Muscle of arm (tissue), 14 donors: ENCODE measurements at places on chromosomes 1 and 21.

- DNase-seq: no peak
Measured at GRCh38 chr1:1924386-1924785, 5.3 kb upstream of the TMEM52 start.

DNA sequence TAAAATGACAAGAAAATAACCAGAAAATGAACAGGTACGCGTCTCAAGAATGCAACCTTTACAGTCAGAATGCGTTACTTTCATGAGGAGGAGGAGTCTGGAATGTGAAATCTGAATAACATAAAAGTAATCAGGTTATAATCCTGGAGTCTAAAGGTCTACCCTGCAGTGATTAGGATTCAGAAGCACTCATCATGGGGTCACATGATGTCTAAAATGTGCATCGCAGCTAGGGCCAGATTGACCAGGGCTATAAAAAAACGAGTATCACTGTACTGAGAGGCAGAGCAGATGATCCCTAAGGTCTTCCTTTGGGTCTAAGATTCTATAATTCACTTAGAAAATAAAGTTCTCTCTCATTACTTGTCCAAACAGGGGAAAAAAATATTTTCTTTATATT is 7.4 kb downstream of the EIF2D start:
- DNase-seq: no peak

GRCh38 chr1:17643861-17644703 is 104.6 kb downstream of the ARHGEF10L start:
- no peak for DNase-seq

DNA sequence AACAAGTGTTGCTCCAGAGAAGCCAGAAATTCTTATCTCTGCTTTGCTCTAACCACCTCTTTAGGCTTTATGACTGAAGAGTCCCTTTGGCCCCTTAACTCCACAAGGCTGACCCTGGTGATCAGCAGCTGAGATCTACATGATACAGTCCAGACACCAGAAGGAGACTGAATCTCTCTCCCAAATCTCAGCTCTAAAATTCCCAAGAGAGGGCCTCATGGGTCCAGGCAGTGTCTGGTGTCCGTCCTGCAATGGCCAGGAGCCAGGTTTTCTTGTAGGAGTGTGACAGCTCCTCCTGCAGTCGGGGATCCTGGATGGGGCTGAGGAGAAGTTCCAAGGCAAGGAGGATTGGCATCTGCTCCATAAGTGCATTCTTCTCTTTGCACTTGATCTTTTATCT is 35.3 kb downstream of the L1TD1 start:
- no peak for DNase-seq

GRCh38 chr1:31866450-31867032 is 50.7 kb upstream of the SPOCD1 start:
- no peak for DNase-seq

DNA sequence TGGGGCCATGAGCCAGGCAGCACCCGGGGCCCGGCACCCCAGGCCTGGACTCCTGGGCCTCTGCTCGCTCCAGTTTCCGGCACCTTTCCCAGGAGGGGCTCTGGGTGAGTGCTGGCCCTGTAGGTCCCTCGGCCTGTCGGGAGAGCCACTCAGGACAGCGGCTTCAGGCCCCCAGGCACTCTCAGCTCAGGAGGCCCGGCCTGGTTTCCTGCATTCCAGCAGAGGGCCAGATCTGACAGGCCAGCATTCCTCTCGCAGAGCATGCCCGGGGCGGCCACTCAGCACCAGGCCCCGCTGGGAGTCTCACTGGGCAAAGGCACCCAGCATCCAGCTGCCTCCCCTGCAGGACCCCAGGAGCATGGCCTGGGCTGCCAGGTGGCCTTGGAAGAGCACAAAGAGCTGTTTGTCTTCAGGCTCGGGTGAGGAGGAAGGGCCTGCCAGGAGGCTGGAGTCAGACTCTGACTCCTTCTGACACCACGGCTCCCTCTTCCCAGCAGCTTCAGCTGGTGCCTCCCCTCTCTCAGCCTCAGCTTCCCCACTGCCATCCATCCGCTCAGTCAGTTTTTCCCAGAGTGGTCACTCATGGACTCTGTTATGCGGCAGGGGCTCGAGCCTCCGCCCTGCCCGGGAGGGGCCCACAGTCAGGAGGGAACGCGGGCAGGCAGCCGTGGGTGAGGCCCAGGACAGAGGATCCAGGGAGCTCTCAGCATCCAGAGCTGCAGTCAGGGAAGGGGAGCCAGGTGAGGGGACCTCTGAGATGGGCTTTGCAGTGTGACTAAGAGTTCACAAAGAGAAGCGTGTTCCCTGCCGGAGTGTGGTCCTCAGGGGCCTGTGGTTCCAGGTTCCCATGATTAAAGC is 51.7 kb downstream of the WNT9A start:
- DNase-seq: no peak

DNA sequence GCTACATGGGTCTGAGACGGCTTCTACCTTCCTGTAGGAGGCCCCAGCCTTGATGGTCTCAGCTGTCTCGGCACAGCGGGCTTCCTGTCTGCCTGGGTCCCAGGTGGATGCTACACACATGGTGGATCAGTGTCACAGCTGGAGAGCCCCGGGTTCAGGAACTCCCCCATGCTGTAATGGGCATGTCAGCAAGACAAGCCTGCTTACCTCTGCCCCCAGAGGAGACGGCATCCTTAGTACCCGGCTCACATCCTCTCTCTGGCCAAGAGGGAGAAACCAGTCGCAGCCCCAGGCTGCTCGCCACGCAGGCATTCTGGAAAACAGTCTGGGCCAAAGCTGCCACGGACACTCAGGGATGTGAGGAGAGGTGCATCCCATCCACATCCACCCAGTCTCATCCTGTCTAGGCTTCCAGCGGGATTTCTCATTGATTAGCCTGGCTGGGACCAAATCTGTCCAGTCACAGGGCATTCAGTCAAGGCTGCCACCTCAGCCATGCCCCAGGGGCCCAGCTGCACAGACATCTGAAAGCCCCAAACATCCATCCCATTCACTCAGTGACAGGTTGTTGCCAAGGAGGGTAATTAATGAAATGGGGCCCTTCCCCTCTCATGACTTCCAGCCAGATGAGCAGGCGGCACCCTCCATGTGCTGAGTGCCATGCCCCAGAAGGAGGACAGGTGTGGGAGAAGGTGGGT is 10.5 kb downstream of the SNAP47 start:
- no peak for DNase-seq

GRCh38 chr1:225877580-225877979 is 4.6 kb downstream of the TMEM63A start:
- DNase-seq: peak; percentile 32

DNA sequence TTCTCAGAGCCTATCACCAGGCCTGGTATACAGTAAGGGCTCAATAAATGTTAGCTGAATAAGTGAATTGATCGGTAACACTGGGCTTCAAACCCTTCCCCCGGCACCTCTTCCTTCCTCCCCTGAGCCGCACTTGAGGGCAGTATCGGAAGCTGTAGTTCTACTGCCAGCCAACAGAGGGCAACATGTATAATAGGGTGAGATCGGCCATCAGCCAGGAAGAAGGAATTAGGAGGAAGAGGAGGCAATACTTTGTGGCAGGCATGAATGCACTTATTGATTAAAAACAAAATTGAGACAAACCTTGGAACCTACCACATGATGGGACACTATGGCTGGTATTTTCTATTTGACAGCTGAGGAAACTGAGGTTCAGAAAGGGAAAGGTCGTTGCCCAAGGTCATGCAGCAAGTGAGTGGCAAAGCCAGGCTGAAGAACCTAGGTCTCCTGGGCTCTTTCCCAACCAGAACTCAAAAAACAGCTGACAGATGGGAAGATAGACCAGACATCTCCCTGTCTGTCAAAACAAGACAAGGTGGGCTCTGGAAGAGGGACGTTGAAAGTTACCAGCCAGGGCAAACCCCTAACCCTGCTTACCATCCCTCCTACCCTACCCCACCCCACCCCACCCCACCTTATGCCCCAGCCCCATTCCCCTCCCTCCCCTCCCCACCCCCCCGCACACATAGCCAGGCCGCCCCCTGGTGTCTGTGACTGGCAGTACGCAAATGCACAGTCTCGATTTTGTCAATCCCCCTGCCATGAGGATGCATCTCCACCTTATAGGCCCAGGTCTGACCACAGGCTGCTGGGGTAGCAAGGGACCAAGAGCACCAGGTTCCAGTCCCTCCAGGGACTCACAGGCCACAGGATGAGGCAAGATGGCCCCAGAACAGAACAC is 107.3 kb upstream of the RUNX3 start:
- no peak for DNase-seq

DNA sequence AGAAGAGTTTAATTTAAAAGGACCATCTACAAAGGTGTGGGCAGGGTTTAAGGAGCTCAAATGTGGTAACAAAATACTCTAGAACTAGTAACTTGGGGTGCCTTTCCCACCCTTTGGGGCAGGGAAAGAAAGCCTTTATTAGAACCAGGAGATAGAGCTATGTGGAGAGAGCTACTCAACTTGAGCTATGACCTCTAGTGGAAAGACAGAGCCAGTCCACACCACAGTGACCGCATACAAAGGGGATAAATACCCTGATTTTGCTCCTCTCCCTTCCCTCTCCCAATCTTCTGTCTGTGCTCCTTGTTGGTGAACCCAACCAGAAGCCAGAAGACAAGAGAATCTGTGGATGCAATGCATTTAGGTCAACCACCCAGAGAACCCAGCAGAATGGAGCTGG is 54.4 kb upstream of the JAK1 start:
- DNase-seq: no peak

- DNase-seq: no peak
Measured at GRCh38 chr1:84166797-84167196, 22.7 kb downstream of the PRKACB start.

DNA sequence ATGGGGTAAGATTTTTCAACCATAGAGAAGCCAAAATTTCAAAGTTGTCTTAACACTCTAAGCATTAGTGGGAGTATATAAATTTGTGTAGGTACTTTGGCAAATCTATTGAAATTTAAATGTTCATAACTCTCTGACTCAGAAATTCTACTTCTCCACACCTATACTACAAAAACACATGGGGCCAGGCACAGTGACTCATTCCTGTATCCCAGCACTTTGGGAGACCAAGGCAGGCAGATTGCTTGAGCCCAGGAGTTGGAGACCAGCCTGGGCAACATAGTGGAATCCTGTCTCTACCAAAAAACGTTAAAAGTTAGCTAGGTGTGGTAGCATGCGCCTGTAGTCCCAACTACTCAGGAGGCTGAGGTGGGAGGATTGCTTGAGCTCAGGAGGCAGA is 41.3 kb upstream of the RAVER2 start:
- DNase-seq: no peak

GRCh38 chr21:38300141-38300578 is 43.4 kb downstream of the KCNJ15 start:
- DNase-seq: no peak

DNA sequence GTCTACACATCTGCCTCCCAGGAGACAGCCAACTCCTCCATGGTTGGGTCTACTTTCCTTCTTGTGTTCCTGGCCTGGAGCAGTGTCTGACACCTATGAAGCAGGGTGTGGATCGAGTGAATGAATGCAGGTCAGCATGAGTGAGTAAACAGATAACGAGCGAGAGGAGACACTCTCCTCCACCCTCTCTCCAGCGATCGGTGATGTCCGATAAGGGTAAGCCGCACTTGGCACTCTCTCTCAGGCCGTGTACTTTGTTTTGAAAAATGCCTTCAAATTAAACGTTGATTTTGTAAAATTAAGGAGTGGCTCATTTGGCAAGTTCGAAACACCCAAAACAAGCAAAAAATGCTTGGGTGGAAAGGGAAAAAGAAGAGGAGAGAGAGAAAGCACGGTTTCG is 43.8 kb upstream of the DMRTB1 start:
- DNase-seq: no peak

DNA sequence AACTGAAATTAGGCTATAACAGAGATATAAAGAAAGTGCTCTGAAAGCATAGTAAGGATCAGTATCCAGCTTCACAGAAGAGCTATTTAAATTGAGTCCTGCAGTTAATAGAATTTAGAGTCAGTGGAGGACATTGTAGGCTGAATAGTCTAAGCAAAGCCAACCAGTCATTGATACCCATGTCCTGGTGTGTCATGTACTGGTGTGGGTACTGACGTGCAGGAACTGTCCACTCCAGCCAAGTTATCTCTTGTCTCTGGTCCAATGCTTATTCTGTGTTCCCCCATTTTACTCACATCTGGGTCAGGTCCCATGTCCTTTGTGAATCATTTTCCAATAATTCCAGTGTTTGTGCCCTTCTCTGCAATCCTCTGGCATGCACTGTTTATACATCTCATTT is 90.0 kb downstream of the MACF1 start:
- no peak for DNase-seq

DNA sequence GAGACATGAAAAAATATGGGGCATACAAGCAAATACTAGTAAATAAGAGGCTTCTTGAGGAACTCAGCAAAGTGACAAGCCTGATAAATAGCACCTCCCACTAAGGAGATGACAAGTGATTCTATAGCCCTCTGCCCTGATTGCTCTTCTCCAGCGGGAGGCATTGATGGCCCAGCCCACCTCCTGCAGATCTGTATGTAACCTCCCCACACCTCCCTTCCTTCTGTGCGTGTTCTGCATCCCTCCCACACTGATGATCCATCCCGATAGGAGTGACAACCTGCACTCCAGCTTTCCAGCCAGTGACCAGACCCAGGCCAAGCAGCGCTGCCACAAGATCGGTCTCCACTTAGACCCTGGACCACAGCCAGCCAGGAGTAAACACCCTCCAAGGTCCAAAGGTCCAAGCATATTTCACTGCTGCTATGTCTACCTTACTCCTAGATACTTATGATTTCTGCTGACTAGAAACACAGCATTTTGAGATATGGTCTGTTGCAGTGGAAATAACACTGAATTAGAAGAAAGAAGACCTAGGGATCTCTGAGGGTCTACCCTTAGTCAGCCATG is 176.1 kb downstream of the BRINP2 start:
- no peak for DNase-seq

DNA sequence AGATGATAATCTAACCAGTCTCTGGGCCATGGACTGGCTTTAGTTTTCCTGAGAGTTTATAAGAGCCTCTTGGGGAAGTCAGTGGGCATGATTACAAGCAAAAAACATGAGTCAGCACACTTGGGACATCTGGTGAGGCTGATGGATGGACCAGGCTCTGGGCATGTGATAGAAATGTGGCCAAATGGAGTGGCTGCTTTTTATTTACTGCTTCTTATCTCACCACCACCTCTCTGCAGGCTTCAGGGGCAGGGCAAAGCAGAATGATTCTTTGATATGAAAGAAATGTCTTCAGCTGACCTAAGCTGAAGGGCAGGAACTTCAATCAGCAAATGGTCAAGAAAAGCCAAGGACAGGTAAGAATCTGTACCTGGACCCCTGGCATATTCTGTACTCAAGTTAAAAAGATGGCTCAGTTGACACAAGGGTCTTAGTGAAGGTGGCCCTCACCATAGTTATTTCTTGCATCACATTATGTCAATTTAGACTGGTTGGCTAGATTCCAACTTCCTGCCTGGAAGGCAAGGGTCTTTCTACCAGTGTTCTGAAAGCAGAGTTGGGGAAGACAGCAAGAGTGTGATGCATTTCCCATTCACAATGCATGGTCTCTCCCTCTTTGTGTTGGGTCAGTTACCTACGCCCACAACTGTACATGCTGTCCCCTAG is 162.8 kb downstream of the FASLG start:
- DNase-seq: no peak
